ENCODE measurements at places on chromosomes 2 and 18. TPM values are rescaled to one million over a fixed set of nuclear protein-coding genes. Genes with fewer than 3 reads are reported as not detected.

CREG2 gene
- 0.38 TPM for total RNA-seq

FAM124B gene
- total RNA-seq = 2.0 TPM

POTEI gene
- 0.14 TPM for total RNA-seq

ECEL1 gene
- total RNA-seq = 0.28 TPM

TNFAIP6 gene
- total RNA-seq = 2.3 TPM

GREB1 gene
- 0.24 TPM for total RNA-seq

CD302 gene
- 4.6 TPM for total RNA-seq

DUSP19 gene
- 2.8 TPM for total RNA-seq

CLEC4F gene
- total RNA-seq = 0.09 TPM

TMEM198 gene
- 0.52 TPM for total RNA-seq

POTEF gene
- total RNA-seq = not detected

CRYGD gene
- total RNA-seq = not detected

PCARE gene
- 0.09 TPM for total RNA-seq

SIGLEC15 gene
- 0.42 TPM for total RNA-seq

FZD7 gene
- total RNA-seq = 2.0 TPM

REEP1 gene
- 0.38 TPM for total RNA-seq

CEP192 gene
- total RNA-seq = 43.5 TPM

LBX2 gene
- total RNA-seq = 0.09 TPM

MPP4 gene
- 0.05 TPM for total RNA-seq

AOX1 gene
- 0.42 TPM for total RNA-seq

NAT8 gene
- total RNA-seq = not detected
